Neural progenitor cell (in vitro differentiated cells): ENCODE measurements at places on chromosomes 11 and 22. TPM values are rescaled to one million over a fixed set of nuclear protein-coding genes. Genes with fewer than 3 reads are reported as not detected.

GRCh38 chr11:134530636-134531326 is 118.7 kb upstream of the B3GAT1 start:
- no peak for DNase-seq

- DNase-seq, result no peak
These were observed 5.0 kb downstream of the KCNJ11 start for GRCh38 chr11:17383461-17383860.

- no peak for DNase-seq
These were observed 35.0 kb downstream of the CHORDC1 start for GRCh38 chr11:90187839-90188238.

DNA sequence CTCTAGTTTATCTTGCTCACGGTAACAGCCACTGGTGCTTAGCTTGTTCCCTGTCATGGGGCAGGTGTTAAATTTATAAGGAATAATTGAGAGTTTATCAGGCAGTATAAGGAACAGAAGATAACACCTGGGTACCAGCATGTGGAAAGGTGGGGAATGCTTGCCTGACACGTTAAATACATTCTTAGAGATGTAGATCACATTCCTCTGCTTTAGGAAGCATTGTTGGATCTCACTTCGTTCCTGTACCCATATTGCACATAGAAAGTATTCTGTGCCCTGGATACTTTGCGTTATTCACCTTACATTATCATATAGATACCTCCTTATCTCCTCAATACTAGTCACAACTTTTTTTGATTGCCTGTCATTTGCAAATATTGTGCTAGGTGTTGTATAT is 114.7 kb downstream of the UVRAG start:
- DNase-seq, result no peak

DNA sequence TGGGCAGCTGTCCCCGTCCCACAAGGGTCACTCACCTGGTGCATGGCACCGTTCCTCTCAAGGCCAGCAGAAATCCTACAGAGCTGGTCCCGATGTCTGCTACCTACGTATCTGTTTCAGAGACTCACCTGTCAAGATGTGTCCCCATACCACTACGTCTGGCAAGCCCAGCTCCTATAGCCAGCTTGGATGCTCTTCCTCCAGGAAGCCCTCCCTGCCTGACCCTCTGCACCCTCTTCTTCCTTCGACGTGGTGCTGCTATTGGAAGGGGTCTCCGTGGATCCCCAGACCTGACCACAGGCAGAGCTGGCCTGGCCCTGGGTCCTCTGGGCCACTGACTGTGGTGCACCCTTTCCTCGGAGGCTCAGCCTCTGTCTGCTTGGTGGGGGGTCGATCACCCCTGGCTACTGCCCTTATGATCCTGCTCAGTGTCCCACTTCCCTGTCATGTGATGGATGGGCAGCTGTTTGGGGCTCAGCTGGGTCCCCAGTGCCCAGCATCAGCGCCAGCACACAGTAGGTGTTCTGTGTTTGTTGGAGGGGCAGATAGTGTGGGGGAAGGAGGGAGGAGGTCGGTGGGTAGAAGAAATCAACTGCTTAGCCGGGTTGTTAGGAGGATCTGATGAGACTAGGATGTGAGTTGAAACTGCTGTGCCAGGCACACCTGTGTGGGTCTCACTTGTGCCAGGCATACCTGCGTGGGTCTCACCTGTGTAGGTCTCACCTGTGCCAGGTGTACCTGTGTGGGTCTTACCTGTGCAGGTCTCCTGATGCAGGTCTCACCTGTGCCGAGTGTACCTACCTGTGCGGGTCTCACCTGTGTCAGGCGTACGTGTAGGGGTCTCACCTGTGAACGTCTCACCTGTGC is 21.7 kb upstream of the ARHGAP8 start:
- DNase-seq, result no peak

DNA sequence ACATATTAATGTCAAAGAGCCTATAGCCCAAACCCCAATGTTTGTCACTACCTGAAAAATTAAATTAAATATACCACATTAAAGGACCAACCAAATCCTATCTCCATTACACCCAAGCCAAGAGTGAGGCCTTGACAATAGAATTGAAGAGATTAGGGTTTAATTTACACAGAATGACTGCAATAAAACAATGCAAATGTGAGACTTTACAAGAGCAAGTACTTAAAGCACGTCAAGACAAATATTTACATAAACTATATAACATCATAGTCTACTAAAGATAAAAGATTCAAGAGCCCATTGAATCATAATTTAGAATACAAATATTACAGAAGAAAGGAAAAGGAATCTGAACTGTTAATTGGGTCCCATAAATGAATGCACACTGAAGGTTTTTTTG is 85.6 kb downstream of the CADM1 start:
- no peak for DNase-seq

DNA sequence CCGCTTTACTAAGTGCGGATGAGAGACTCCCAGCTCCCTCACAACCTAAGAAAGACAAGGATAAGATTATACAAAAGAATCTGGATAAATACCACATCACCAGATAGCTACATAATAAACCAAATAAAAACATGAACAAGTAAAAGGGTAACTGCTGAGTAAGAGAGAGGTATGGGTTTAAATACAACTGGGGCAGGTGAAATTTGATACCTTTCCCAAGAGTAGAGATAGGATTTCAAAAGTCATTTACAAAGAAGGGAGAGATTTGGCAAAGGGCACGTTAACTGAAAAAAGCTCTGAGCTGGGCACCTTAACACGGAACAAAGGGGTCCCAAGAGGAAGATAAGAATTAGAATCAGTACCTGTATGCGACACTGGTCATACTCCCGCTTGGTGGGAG is 1.7 kb downstream of the UBXN1 start:
- no peak for DNase-seq

GRCh38 chr11:70029861-70030380 is 48.2 kb upstream of the ANO1 start:
- no peak for DNase-seq

Gene RTN3
- 279 and 281 TPM in 2 replicates for total RNA-seq

Gene MOV10L1
- total RNA-seq, result 0.99 TPM in 1 of 2 replicates, not detected in the other

Gene ZNF280B
- 10.4 and 14.2 TPM in 2 replicates for total RNA-seq

Gene MS4A15
- total RNA-seq, result 0.09 TPM in 1 of 2 replicates, not detected in the other
